Thoracic aorta (tissue), 2 donors: ENCODE measurements at places on chromosomes 3 and 15.

GRCh38 chr3:8869613-8870012, 93.7 kb downstream of the RAD18 start:
- no peak overlapping the region for H3K27ac ChIP-seq
- H3K4me1 ChIP-seq = no peaks in the 10 kb centered on the region
- no peaks in the 10 kb centered on the region for H3K27me3 ChIP-seq
- H3K4me3 ChIP-seq = no peak overlapping the region

- H3K27me3 ChIP-seq = no peaks in the 10 kb centered on the region
- H3K36me3 ChIP-seq = no peaks in the 10 kb centered on the region
- no peak overlapping the region for H3K27ac ChIP-seq
- H3K4me1 ChIP-seq = no peaks in the 10 kb centered on the region
- DNase-seq = no peak
Observed at GRCh38 chr3:89358281-89358680, 250.9 kb downstream of the EPHA3 start.

GRCh38 chr3:177196008-177196455, 1.2 kb downstream of the TBL1XR1 start:
- no peak for DNase-seq
- peak overlapping the region; percentile 97 for H3K27ac ChIP-seq

- H3K4me1 ChIP-seq = no peaks in the 10 kb centered on the region
- H3K36me3 ChIP-seq = no peaks in the 10 kb centered on the region
- no peaks in the 10 kb centered on the region for H3K27me3 ChIP-seq
- DNase-seq = no peak
- no peak overlapping the region for H3K27ac ChIP-seq
- H3K4me3 ChIP-seq = no peak overlapping the region
Observed at GRCh38 chr15:80240276-80240675, 11.7 kb downstream of the CTXND1 start.

DNA sequence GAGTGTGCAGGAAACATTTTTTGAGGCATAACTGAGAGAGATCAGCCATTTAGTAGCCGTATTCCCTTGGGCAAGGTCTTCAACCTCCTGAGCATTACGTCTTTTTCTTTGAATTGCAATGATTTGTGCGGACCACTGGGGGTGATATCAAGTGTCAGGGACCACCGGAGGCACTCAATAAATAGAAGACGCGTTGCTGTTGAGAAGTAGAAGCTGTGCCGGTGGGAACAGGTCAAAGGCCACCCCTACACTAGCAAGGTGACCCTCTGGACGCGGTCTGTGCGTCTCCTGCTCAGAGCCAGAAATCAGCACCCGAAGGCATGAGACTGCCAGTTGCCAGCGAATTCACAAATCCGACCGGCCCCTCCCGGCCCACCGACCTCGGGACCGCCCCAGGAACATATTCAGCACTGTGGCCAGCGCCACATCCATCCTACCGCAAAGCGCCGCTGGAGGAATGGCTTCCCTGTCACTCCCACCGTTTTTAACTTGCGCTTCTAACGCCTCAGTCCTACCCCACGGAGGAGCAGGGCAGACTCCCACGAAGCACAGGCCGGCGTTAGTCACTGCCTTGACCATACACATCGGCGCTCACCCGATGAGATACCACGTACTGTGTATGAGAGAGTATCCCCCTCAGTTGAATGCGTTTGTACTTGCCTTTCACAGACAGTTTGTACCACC, 1.4 kb upstream of the GHSR start:
- no peak overlapping the region for H3K27ac ChIP-seq
- no peaks in the 10 kb centered on the region for H3K4me1 ChIP-seq
- no peak overlapping the region for H3K4me3 ChIP-seq
- H3K27me3 ChIP-seq = no peaks in the 10 kb centered on the region
- no peak for DNase-seq

- H3K4me3 ChIP-seq = no peak overlapping the region
- no peaks in the 10 kb centered on the region for H3K4me1 ChIP-seq
- H3K27ac ChIP-seq = no peak overlapping the region
Observed at GRCh38 chr15:33344530-33344929, 33.8 kb downstream of the RYR3 start.

GRCh38 chr15:75235760-75236729, 22.1 kb upstream of the GOLGA6C start:
- no peaks in the 10 kb centered on the region for H3K27me3 ChIP-seq
- H3K4me3 ChIP-seq = no peak overlapping the region
- H3K4me1 ChIP-seq = no peaks in the 10 kb centered on the region
- H3K27ac ChIP-seq = no peak overlapping the region
- H3K36me3 ChIP-seq = no peaks in the 10 kb centered on the region

GRCh38 chr3:160369784-160370183, 29.2 kb downstream of the IFT80 start:
- peaks cover 7% of the 10 kb centered on the region for H3K4me1 ChIP-seq
- peaks cover 6% of the 10 kb centered on the region for H3K36me3 ChIP-seq
- DNase-seq = no peak
- H3K4me3 ChIP-seq = no peak overlapping the region

- no peaks in the 10 kb centered on the region for H3K27me3 ChIP-seq
- H3K4me3 ChIP-seq = no peak overlapping the region
- H3K4me1 ChIP-seq = peaks cover 38% of the 10 kb centered on the region
- no peak for DNase-seq
- peak overlapping the region; percentile 62 for H3K27ac ChIP-seq
Observed at GRCh38 chr15:25786040-25786439, 77.1 kb downstream of the ATP10A start.
